Kidney capillary endothelial cell (primary cell): ENCODE measurements at places on chromosomes 16 and 17.
A peak's percentile ranks its signal among the peaks of the same experiment; 100 is the strongest.

GRCh38 chr17:16293931-16294330 is 59.3 kb downstream of the CENPV start:
- no peak for DNase-seq

GRCh38 chr16:1968146-1968953 is 1.7 kb downstream of the RNF151 start:
- no peak for DNase-seq

- DNase-seq, result no peak
These were observed 70.5 kb upstream of the GNG13 start for GRCh38 chr16:870856-871561.

DNA sequence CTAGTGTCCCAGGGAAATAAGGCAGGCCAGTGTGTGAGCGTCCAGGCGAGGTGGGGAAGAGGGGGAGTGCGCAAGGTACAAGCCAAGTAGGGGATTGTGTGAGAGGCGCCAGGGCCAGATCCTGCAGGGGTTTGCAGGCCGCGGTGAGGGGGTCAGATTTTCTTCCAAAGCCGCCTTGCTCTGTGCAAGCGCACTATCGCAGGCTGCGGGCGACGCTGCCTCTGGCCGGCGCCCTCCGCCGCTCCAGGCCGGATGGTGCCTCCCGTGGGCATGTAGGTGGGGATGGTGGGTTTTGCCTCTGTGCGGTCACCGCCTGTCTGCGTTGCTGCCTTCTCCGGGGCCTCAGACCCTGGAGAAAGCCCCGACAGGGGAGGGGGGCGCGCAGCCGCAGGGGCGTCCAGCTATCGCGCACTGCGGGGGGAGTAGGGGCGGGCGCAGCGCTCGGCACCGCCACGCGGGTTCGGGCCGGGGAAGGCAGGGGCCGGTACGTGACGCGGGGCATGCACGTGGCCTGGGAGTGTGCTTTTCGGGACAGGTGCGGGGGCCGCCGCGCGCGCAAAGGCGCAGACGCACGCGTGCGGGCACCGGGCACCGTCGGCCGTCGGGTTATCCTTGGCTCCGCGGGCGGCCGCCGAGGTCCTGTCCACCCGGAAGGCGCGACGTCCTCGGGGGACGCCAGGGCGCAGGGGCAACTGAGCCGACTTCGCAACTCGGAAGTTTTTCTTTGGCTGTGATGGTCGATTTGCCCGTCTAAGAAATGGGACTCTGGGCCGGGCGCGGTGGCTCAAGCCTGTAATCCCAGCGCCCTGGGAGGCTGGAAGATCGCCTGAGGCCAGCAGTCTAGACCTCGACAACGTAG is 1.1 kb upstream of the HAPSTR1 start:
- no peak for DNase-seq

DNA sequence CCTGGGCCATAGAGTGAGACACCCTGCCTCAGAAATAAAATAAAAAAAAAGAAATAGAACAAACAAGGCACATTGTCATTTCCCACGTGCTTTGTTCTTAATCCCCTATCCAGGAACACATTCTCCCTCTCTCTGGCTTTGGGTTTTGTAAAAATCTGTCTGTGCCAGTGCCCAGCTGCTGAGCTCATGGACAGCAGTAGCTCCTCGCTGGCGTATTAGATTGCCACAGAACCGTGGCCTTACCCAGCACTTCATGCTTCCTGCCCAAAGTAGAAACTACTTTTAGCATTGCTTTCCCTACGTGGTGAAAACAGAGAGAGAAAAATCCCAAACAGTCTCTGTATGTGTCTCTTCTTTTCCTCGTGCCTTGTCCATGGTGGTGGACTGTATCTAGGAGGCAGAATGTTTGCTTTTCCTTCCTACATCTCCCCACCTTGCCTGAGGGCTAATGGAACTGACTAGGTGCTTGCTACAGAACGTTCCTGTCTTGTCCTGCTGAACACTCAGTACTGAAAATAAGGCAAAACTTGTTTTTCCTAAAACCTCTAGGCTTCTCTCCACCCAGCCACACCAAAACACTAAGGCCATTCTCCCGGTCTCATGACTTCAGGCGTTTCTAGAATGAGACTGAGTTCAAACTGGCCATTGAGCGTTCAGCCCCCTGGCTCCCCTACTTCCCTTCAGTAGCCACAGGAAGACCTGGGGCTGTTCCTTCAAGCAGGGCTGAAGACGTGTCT is 26.1 kb downstream of the MNT start:
- DNase-seq, result no peak

- no peak for DNase-seq
These were observed 19.5 kb upstream of the RAP1GAP2 start for GRCh38 chr17:2776589-2777241.

GRCh38 chr16:81638286-81638945 is 140.7 kb upstream of the PLCG2 start:
- no peak for DNase-seq

GRCh38 chr17:39236981-39237441 is 11.3 kb upstream of the STAC2 start:
- DNase-seq, result no peak

DNA sequence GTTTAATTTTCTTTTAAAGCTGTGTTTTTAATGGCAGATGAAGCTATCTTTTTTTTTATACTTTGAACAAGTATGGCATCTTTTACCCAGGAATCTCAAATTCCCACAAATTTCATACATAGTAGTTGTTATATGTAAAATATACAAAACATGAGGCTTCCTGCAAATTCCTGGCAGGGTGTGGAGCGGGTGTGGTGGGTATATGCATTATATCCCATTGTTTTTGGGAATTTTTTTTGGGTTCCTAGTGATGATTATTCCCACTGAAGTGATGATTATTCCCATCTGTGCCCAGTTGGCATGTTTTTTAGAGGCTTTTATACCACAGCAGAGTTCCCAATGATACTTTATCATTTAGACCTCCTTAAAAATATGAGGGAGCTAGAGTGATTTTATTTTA is 320.4 kb downstream of the ZFHX3 start:
- no peak for DNase-seq

DNA sequence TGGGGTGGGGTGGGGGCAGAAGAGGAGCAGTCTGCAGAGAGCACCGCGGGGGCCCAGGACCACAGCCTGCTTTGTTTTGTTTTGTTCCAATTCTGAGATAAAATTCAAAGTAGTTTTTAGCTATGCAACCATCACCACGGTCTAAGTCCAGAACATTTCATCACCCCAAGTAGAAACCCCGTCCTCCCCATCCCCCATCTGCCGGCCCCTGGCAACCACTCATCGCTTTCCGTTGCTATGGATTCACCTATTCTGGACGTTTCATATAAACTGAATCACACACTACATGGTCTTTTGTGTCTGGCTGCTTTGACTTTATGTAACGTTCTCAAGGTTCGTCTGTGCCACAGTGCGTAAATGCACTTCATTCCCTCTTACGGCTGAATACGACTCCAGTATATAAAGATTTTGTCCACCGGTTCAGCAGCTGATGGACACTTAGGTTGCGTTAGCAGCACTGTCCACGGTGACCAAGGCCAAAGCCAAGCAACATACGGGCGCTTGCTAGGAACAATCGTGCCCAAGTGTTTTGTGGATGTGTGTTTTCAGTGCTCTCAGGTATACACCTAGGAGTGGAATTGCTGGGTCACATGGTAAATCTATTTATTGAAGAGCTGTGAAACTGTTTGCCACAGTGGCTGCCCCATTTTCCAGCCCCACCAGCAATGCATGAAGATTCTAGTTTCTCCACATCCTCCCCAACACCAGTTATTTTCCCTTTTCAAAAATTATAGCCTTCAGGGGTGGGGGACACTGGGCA is 27.7 kb upstream of the RASD1 start:
- DNase-seq, result no peak

- peak; percentile 49 for DNase-seq
These were observed 254.5 kb upstream of the CACNG5 start for GRCh38 chr17:66580184-66580955.

- no peak for DNase-seq
These were observed 2.5 kb downstream of the TLCD3B start for GRCh38 chr16:30028438-30029076.

DNA sequence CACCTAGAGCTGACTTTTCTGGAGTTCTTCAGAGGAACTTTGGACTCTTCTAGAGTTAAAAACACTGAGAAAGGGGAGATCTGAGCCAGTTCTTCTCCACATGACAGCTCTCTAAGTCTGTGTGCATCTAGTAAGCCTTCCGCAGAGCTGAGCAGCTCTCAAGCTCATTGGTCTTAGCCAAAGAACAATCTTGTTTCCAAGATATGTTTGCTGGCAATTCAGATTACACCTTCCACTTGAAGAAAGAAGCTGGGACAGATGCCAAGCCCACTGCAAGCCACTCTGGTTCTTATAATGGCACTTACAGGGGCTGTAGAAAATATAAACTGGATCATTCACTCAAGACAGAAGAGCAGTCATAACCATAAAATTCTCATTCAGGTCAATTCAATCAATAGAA is 134.1 kb upstream of the TOX3 start:
- DNase-seq, result no peak

- DNase-seq, result no peak
These were observed 165.1 kb upstream of the TNRC6C start for GRCh38 chr17:77793146-77793970.

DNA sequence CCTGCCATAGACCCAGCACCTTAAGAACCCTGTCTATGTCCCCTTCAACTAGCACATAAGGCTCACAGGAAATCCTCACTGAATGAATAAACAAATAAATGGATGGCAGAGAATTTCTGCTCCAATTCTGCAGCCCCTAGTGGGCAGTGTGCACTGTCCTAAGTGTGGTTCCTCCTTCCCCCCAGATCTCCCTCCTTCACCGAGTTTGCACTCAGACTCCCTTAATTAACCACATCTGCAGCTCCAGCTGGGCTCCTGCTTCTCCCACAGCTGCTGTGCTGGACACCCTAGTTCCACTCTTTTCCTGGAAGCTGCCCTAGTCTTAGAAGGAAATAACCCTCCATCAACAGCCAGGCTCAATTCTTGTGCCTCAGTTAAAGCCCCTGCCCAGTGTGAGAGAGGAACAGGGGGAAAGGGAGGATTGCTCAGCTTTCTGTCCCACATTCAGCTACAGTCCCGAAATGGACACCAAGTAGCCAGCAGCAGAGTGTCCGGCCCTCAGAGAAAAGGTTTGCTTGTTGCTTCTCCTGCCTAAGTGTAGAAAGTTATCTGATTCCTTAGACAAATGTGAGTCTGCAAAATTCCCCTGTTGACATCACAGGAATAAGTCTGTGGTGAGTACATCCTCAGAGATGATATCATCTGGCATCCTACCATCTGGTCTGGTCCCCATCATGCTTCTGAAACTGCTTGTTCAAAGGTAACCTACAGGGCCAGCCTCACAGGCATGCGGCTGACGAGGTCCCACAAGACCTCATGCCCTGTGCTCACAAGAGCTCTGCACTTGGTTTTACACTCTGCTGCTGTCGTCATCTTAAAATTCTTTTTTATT is 12.3 kb downstream of the LRRC3C start:
- DNase-seq, result peak; percentile 12

DNA sequence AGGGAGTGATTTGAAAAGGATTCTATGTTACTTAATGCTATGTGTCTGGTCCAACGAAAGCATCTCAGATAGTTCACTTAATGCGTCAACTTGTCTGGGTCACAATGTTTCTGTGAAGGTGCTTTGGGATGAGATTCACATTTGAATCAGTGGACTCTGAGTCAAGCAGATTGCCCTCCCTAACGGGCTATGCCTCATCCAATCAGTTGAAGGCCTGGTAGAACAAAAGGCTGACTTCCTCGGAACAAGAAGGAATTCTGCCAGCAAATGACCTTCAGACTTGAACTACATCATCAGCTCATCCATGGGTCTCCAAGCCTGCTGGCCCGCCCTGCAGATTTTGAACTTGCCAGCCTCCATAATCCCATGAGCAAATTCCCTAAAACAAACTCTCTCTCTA is 15.2 kb downstream of the EMP2 start:
- no peak for DNase-seq

GRCh38 chr16:49854796-49855203 is 1.1 kb downstream of the ZNF423 start:
- no peak for DNase-seq

GRCh38 chr16:1258225-1258600 is 2.3 kb downstream of the TPSD1 start:
- DNase-seq, result no peak

GRCh38 chr16:81220349-81220748 is 18.1 kb upstream of the BCO1 start:
- no peak for DNase-seq

GRCh38 chr16:2471653-2472487 is 773 bp downstream of the NTN3 start:
- DNase-seq, result no peak

- no peak for DNase-seq
These were observed 7.5 kb downstream of the TK1 start for GRCh38 chr17:78179372-78179771.
